ENCODE measurements at places on chromosomes 6 and 20.

- DNase-seq, result no peak
Observed at GRCh38 chr20:59074456-59074855, 31.9 kb upstream of the PRELID3B start.

DNA sequence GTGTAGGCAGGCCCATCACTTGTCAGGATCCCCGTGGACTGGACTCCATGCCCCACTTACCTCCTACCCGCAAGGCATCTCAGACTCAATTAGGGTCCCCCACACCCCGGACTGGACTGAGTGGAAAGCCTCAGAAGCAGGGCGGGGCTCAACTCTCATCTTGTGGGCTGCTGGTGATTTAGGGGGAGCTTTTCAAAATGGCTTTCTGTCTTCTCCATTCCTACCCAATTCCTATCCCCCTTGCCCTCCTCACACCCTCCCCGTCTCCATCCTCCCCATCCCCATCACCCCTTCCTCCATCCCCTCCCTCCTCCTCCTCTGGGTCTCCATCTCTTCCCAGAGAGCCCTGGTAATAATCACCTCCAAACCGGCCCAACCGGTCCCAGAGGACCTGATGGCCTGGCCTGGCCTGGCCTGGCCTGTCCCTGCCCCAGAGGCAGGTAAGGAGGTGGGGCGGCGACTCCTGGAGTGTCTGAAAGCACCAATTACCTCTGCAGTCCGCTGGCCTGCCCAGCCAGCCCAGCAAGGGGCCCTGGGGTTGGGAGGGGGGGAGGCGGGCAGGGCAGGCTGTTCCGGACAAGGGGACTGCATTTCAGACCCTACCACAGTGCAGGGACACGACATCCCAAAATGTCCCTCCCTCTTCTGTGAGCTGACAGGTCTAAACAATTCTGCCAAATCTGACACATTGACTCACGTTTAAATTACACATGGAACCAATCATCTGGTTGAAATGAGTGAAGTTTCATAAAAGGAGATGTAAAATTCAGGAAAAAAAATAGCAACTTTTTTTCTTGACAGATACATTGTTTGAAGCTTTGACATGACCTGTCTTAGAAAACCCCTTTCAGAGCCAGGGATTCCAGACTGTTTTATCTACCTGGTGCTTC, 24.8 kb downstream of the MAFB start:
- no peak for DNase-seq

DNA sequence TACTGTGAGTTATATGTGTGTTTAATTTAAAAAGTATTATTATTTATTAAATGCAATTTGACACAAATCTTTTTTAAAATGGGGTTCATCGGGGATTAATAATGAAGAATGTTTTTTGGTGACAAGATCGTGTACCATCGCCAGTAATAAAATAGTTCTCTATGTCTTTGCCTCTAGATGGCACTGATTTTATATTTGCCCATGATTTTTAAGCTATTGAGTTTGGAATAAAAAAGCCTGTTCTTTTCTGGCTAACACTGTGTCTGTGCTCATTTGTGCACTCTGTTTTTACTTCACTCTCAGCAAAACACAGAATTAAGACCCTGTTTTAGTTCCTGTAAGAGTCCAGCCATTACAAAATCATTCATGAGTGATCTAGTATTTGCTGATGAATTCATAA, 127.0 kb downstream of the FARS2 start:
- DNase-seq, result no peak

DNA sequence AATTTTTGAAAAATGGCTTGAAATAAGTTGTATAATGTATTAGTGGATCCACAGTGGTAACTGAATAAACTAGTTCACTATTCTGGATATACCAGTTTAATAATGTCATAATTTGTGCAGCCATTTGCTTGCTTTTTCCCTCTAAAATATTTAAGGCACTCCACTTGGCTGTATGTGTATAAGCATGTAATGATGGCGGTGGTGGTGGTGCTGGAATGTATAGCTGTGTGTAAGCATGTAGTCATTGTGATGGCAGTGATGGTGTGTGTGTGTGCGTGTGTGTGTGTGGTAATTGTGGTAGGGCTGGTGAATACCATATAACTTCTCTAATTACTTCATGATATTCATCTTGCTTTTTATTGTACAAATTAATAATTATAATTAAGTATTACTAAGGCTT, 89.2 kb upstream of the HIVEP1 start:
- DNase-seq, result no peak

Data from spleen (tissue), 13 donors.